ENCODE measurements at places on chromosomes 7 and 10.

- no peak for DNase-seq
These were observed 30.6 kb downstream of the PODXL start for GRCh38 chr7:131525820-131526219.

DNA sequence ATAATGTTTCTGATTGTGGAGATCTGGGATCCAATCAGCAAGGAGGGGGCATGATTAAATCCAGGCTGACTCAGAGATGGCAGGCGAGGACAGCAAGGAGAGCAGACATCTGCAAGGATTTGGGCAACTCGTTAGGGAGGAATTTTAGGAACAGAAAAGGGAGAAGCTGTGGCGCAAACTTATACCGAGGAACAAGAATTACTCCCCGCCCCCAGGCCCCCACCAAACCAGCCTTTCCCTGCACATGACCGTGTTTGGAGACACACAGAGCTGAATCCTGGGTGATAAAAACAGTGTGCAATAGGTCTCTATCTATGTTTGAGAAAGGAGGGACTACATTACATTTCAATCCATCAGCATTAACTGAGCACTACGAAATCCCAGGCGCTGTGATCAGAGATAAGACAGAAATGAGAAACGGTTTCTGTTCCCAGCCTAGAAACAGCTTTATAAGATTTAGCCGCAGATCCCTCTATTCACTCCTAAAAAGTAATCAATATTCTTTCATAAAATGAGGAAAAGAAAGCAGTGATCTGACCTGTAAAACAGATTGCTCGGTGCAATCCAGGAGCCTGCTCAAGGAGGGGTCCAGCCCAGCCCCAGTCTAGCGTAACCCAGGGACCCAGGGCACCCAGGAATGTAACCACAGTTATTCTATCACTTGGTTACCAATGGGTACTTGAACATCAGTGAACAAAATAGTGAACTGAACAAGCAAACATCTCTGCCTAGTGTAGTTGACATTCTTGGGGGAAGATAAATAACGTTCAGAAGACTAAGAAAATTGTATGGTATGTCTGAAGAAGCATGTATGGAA, 37.2 kb upstream of the RAPGEF5 start:
- DNase-seq = no peak

DNA sequence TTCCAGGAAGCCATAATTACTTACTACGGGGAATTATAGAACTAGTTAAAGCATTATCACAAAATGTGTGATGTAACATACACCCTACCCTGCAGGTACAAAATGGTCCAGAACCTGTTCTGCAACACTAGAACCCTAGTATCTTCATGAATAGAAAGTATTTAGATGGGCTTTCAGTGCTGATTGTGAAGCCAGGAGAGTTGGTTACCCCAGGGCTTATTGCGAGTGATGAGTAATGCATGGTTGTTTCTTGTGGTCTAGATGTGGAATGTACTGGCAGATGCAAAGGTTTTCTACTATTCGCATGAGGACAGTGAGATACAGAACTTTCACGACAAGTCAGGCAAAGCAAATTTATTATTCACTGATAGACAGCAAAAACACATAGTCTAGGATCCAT, 33.6 kb upstream of the AGR3 start:
- no peak for DNase-seq

DNA sequence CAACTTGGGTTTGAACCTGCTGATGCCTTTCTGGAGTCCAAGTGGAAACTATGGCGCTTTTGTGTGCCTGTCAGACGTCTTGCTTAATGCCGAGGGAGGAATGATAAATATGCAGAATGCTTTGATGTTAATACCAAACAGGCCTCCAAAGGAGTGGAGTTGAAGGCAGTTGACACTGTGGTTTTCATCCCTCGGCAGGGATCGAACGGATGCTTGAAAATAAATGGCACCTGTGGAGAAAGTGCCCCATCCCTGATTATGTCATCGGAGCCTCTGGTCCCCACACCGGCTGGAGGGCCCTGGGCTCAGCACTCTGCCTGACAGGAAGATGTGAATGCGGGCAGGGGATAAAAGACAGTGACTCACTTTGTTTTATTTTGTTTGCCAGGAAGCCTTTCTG, 148.7 kb upstream of the GPR26 start:
- DNase-seq = no peak

- no peak for DNase-seq
These were observed 164.3 kb upstream of the AKR1E2 start for GRCh38 chr10:4661511-4662255.

GRCh38 chr10:75663947-75664664, 232.7 kb downstream of the LRMDA start:
- no peak for DNase-seq

DNA sequence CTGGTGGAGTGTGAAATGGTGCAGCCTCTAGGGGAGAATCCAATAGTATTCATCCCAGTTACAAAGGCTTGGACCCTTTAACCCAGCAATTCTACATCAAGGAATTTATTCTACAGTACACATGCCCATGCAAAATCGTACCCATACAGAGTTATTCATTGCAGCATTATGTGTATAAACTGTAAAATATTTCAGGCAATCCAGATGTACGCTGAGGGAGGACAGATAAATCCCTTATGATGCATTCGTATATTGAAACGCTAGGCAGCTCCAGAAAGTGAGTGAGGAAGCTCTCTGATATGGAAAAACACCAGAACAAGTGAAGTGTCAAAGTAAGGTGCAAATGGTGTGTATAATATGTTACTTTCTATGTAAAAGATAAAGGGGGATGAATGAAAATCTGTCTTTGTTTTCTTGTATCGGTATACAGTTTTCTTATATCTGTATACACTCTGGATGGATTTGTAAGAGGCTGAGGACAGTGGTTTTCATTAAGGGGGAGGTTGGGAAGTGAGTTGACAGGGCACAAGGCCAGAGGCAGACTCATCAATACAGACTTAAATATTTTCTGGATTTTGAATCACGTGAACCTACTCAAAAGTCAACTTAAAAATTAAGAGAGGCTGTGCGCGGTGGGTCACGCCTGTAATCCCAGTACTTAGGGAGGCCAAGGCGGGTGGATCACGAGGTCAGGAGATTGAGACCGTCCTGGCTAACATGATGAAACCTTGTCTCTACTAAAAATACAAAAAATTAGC, 17.1 kb downstream of the VWA2 start:
- DNase-seq = no peak

DNA sequence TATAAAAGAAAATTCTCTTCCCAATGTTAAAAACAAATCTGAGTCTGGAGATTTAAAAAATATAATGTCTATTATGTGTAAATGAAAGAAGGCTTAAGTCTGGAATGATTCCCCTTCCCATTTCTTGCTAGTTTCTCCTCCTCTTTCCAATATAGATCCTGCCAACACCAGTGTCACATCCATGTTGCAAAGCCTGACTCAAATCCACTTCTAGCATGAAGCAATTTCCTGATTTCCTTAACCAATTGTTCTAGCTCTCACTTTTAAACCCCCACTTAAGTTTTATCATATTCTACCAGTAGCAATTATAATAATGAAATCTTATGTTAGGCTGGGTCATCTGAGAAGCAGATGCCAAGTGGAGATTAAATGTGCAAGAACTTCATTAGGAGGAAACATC, 100.1 kb upstream of the SEC61G start:
- DNase-seq = no peak

- peak; percentile 76 for DNase-seq
These were observed 10.1 kb downstream of the AVPI1 start for GRCh38 chr10:97676770-97677581.

GRCh38 chr7:30224511-30225062, 59.8 kb upstream of the ZNRF2 start:
- DNase-seq = no peak

DNA sequence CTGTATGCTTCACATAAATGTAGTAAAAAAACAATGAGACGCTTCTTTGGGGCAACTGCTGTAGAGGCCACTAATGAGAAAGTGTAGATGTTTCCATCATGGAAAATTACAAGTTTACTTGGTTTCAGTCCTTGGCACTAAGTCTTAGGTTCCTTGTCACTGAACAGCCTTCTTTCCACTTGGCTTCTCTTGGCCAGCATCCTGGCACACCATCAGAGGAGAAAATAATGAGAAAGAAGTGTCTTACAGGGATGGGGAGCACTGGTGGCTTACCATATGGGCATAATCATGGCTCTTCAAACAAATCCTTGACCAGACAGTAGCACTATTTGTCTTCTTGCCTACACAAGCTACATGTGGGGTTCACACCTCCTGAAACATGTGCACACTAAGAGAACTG, 22.5 kb upstream of the SH3PXD2A start:
- DNase-seq = no peak

DNA sequence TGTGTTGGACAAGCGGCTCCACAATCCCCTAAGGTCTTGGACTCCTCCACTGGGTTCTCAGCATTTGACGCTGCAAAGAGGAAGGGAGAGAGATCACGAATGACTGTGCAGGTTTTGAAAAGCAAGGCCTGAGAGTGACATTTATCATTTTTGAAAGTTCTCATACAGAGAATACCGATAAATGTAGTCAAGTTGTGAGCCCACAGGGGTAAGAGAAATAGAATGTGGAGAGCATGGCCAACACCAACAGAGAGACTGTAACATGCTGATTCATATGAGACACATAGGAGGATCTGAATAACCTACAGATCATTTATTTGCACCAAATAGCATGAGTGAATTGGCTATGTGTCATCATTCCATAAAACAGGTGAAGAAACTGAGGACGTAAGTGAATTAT, 230.5 kb upstream of the MBL2 start:
- no peak for DNase-seq

- no peak for DNase-seq
These were observed 111.6 kb downstream of the RBM20 start for GRCh38 chr10:110755781-110756180.

DNA sequence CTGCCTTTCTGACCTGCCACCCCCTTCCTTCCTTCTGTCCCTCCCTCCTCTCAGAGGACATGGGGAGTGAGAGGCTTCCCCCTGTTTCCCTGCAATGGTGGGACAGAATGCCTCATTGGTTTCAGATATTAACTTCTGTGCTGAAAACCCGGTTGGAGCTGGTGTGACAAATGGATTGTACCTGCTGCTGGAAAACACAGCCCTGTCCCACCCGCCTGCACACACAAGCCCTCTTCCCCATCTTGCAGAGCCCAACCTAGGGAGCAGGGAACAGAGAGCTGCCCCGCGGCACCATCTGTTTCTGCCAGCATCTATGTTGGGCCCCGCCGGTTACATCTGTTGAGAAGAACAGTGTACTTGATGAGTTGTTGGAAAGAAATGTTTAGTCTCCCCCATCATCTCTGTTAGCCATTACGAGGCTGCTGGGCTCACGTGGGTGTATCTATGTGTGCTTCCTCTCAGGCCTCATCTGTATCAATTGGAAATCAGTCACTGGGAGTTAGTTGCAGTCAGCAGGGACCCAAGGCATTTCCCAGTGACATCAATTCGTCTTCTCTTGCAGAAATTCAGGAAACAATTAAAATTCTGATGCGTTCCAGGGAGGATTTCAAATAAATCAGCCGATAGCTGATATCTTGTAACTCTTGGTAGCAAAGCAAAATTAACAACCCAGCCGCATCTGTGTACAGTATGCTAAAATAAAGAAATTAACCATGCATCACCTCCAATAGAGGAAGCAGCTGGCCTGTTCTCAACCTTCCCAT, 725.6 kb upstream of the GALNT17 start:
- no peak for DNase-seq

- DNase-seq = peak; percentile 4
These were observed 7.8 kb downstream of the LIPM start for GRCh38 chr10:88810196-88810961.

GRCh38 chr7:37578350-37578749, 105.2 kb upstream of the GPR141 start:
- DNase-seq = no peak

GRCh38 chr7:25216837-25217236, 11.4 kb downstream of the NPVF start:
- DNase-seq = peak; percentile 63

- DNase-seq = no peak
These were observed 99.9 kb downstream of the CNOT4 start for GRCh38 chr7:135409845-135410542.

DNA sequence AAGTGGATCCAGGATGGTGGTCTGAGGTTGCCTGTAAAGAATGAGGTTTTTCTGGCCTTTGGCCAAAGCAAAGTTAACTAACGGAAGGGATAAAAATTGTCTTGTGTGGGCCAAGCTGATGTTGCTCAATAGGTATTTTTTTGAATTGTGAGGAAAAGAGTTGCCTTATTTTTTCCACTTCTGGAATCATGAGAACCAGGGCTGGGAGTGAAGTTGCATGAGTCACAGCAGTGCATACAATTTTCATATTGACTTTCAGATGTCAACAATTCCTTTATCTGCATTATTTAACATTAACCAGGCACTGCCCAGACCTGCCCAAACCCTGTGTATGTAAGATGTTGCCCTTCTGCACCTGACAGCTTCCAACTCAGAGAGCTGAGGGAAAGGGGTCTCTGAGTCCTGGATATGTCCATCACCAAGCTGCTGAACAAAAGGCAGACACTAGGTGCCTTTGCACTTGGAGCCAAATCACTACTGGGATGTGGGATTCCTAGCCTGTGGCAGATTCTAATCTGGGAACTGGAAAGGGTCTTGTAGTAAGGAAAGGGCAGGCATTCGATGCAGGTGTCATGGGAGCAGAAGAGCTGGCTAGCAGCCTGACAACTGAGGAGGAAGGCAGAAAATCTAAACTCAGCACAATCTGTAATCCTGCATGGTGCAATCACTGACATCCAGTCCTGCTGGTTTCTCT, 52.3 kb upstream of the SLC35B4 start:
- no peak for DNase-seq

GRCh38 chr7:7745966-7746365, 27.6 kb upstream of the RPA3 start:
- no peak for DNase-seq

DNA sequence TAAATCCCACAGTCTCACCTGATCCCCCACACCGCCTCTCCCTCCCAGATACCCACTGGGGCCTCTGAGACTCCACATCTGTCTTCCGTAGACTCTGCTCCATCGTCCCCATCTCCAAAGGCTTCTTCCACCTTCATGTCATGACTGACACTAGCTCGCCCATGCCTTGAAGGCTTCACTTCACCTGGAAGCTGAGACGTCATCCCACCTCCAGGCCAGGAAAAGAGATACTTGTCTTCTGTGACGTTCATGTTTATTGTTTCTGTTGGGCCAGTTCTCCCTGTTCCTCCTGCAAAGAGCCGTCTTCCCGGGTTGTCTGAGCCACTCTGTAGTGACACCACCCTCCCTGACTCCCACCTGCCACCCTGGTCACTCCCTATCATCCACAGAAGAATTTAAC, 3.6 kb upstream of the ZNF862 start:
- no peak for DNase-seq

Measured in hematopoietic multipotent progenitor cell treated with erythropoietin and hydrocortisone succinate and interleukin-3 and kit ligand, for 15 days (in vitro differentiated cells).